Glutamatergic neuron (in vitro differentiated cells): ENCODE measurements at places on chromosomes 11 and 22. TPM values are rescaled to one million over a fixed set of nuclear protein-coding genes. Genes with fewer than 3 reads are reported as not detected.
A peak's percentile ranks its signal among the peaks of the same experiment; 100 is the strongest.

GRCh38 chr11:942823-943222 lies 17.2 kb downstream of the AP2A2 start:
- no peak for DNase-seq

DNA sequence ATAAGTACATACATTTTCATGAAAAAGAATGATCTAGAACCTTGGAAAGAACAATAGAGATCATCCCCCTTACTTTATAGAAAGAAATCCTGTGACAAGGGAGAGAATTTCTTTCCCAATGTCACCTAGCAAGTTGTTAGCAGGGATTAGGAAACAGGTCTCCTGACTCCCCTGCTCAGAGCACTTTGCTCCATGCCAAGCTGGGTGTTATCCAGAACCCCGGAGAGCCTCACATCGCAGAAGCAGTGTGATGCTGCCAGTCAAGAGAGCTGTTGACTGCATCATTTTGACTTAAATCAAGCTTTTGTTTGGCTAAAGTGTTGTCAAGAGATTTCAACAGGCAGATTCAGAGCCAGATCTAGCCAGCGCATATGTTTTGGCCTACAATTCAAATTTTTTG lies 3.6 kb upstream of the RRAS2 start:
- DNase-seq: no peak

GRCh38 chr22:48920776-48921241 lies 906.9 kb downstream of the BRD1 start:
- DNase-seq: no peak

DNA sequence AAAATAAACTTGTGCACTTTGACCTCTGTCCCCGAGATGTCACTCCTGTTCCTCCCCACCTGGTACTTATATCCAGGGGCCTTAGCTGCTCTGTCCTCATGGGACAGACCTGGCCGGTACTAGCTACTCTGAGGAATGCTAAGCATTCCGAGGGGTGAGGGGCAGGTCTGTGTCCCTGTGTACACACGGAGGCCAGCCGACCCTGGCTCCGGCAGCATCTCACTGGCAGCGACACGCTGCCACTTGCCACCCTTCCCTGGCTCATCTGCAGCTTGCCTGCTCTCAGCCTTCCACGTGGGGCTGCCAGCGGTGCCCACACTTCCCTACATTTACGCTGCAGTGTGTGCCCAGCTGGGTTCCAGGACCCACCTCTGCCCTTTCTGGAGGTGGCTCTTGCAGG lies 21.6 kb upstream of the TEF start:
- no peak for DNase-seq

DNA sequence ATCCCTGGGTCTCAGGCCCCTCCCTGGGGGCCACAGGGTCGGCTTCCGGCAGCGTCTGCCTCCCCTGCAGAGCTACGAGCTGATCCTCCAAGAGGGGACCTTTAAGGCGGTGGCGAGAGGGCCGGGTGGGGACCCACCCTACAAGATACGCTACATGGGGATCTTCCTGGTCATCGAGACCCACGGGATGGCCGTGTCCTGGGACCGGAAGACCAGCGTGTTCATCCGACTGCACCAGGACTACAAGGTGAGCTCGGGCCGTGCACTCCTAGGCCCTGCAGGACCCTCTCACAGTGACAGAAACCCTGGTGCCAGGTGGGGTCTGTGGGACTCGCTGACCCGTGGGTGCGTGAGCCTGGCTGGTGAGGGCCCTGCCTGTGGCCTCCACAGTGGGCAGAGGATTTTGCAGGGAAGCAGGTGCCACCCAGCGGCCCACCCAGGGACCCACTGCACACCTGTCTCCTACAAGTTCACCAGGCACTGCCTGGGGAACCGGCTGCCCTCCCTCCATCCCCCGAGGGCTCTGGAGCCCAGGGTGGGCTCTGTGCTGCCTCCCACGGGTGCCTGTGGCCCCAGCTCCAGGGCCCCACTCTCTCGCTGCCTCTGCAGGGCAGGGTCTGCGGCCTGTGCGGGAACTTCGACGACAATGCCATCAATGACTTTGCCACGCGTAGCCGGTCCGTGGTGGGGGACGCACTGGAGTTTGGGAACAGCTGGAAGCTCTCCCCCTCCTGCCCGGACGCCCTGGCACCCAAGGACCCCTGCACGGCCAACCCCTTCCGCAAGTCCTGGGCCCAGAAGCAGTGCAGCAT lies 13.7 kb downstream of the MUC5B start:
- peak; percentile 9 for DNase-seq

Gene MRPL48
- 30.5 TPM for total RNA-seq

Gene RBMXL2
- not detected for total RNA-seq

DNA sequence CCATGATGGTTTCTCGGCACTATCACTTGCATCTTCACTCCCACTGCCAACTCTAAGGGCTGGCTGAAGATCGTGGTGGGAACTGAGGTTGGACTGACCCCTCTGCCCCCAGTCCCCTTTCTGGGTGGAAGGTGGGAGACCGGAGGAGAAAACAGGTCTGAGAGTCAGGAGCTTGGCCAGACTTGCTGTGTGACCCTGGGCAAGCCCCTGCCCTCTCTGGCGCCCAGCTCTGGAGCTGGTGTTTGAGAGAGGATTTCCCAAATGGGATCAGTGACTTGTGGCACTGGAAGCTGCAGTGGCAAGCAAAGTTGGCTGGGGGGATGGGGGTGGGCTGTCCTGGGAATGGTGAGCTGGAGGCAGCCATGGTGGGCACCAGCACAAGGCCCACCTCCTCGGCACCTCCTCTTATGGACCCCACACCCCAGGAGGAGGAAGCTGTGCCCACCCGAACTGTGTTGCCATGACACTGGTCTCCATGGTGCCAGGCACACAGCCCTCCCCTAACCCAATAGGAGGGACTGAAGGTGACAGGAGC lies 6.5 kb upstream of the PDE2A start:
- DNase-seq: no peak

Gene HOATZ
- not detected for total RNA-seq

GRCh38 chr11:112812729-112813128 lies 148.5 kb upstream of the NCAM1 start:
- no peak for DNase-seq
